ENCODE measurements at places on chromosomes 1 and 21.

GRCh38 chr1:216690603-216691002 is 32.6 kb downstream of the ESRRG start:
- DNase-seq, result no peak

GRCh38 chr1:67175530-67176087 is 9.4 kb downstream of the IL23R start:
- DNase-seq, result no peak

- no peak for DNase-seq
Measured at GRCh38 chr1:209076688-209077087, 506.8 kb upstream of the CAMK1G start.

GRCh38 chr1:236275586-236275985 is 6.2 kb downstream of the ERO1B start:
- no peak for DNase-seq

GRCh38 chr1:182679684-182680083 is 4.7 kb downstream of the RGS8 start:
- no peak for DNase-seq

DNA sequence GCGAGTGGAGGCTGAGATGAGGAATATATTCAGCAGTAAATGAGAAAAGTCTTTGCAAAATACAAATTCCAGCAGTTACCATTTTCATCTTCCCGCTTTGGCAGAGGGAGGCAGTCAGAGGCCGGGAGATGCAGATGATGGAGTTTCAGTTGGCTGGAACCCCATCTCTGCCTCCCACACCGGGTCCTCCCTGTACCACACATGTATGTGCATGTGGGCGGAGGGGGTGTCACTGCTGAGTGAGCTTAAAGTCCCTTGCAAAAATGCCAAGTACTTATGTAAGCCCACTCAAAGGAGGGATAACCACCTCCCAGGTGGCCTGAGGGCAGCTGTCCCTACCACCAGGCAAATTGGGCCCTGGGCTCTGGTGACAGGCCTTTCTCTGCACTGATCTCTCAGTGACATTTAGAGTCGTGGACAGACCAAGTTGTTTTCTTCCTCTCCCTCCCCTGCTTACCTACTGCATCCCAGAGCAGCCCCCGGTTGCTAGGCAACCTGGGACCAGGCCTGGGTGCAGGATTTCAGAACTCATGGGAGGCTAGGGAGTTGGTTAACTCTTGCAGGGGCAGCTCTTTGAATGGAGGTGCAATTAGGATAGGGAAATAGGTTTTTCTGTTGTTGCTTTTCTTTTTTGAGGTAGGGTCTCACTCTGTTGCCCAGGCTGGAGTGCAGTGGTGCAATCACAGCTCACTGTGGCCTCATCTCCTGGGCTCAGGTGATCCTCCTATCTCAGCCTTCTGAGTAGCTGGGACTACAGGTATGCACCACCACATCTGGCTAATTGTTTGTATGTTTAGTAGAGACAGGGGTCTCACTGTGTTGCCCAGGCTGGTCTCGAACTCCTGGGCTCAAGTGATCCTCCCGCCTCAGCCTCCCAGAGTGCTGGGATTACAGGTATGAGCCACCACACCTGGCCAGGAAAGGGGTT is 17.1 kb upstream of the UBXN10 start:
- no peak for DNase-seq

DNA sequence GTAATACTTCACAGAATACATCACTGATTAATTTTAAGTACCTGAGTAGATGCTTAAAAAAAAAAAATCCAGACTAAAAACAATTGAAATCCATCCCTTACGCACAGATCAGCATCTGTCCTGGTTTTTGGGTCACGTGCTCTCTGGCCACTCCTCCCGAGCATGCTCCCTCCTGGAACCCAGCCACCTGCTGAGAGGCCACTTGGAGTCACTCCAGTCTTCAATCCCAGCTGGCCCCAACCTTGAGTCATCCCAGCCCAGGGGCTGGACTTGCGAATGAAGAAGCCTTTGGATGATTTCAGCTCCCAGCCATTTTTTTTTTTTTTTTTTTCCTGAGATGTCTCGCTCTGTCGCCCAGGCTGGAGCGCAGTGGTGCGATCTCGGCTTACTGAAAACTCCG is 8.9 kb downstream of the MAP1LC3C start:
- peak; percentile 76 for DNase-seq

- DNase-seq, result no peak
Measured at GRCh38 chr21:24023402-24023801, 1583.9 kb downstream of the MRPL39 start.

- DNase-seq, result no peak
Measured at GRCh38 chr1:18211764-18212163, 104.2 kb downstream of the IGSF21 start.

- no peak for DNase-seq
Measured at GRCh38 chr1:8846263-8846662, 28.8 kb upstream of the RERE start.

DNA sequence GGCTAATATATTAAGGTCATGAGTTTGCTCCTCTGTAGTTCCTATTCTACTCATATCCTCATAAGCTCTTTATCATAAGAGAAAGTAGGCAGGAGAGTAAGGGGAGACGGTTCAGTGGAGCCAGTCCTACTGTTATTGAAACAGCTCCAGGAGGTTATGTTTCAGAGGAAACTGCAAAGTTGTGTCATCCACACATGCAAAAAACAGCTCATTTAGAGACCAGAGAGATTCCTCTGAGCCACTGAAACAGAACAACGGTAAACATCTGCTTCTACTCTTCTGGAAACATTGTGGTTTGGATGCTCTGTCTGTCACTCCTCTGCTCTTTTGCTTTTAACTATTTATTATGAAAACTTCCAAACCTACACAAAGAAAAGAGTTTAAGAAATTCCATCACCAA is 66.3 kb upstream of the PPP2R5A start:
- DNase-seq, result peak; percentile 54

Data from fibroblast of pulmonary artery (primary cell).